ENCODE measurements at places on chromosomes 1 and 21.

DNA sequence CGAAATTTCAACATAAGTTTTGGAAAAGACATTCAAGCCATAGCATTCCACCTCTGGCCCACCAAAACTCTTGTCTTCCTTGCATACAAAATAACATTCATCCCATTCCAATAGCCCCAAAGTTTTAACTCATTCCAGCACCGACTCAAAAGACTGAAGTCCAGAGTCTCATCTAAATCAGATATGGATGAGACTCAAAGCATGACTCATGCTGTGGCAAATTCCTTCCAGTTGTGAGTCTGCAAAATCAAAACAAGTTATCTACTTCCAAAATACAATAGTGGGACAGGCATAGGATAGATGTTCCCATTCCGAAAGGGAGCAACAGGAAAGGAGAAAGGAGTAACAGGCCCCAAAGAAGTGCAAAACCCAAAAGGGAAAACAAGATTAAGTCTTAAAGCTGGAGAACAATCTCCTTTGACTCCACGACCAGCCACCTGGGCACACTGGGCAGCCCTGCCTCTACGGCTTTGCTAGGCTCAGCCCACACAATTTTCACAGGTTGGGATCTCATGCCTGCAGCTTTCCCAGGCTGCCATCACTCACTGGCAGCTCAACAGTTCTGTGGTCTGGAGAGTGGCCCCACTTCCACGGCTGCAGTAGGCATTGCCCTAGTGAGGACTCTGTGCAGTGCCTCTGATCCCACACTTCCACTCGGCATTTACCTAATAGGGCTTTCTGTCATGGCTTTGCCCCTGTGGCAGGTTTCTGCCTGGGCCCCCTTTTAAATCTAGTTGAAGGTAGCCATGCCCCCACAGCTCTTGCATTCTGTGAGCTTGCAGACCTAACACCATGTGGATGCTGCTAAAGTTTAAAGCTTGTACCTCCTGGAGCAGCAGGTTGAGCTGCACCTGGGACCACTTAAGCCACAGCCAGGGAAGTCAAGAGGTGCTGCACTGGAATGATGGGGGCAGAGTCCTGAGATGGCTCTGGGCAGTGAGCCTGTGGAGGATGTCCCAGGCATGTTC, 51.0 kb downstream of the RUNX3 start:
- no peak for DNase-seq

DNA sequence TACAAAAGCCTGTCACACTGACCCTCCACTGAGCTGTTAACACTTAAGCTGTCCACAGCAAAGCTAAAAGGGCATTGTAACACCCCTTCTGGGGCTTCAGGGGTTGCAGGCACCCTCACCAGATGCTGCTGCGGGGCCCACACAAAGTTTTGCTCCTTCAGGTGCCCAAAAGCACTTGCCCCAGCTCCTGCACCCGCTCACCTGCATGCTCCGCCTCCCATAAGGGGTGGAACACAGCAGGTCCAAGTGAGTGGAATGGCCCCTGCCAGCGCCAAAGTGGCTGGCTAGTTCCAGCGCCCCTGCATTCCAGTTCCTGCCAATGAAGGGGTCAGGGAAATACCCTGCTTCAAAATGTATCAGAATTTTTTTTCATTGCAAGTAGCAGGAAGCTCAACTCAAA, 7.3 kb upstream of the RBP7 start:
- DNase-seq, result no peak

DNA sequence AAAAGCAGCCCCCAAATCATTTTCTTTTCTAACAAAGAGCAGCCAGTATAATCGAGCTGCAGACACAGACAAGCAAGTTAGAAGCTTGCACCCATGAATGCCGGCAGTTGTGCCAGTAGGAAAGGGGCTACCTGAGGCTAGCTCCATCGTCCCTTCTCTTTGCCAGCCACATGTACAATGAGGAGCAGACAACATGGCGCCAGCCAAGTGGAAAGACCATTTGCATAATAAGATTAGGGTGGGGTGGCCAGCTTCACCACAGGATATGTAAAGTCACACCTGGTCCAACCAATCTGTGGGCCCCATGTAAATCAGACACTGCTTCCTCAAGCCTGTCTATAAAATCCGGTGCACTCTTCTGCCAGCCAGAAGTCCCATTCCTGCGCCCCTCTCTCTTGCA, 103.7 kb downstream of the CCDC185 start:
- no peak for DNase-seq

GRCh38 chr21:21010228-21010627, 12.0 kb downstream of the NCAM2 start:
- no peak for DNase-seq

DNA sequence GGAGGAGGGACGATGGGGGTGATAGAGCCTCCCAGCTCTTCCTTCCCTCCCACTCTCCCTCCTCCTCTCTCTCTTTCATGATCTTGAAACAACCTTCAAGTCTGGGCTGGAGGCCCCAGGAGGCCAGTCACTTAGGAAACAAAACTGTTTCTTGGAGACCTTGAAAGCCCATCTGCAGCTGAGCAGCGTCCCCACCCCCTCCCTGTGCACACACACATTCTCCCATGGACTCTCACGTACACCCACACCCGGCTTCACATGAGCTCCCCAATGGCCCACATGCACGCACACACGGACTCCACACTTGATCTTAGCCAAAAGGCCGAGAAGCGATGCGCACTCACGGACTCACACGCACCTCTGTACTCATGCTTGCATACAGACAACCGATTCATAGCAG, 3.2 kb upstream of the ATP1A2 start:
- DNase-seq, result no peak
